ENCODE measurements at places on chromosomes 7 and 10.

DNA sequence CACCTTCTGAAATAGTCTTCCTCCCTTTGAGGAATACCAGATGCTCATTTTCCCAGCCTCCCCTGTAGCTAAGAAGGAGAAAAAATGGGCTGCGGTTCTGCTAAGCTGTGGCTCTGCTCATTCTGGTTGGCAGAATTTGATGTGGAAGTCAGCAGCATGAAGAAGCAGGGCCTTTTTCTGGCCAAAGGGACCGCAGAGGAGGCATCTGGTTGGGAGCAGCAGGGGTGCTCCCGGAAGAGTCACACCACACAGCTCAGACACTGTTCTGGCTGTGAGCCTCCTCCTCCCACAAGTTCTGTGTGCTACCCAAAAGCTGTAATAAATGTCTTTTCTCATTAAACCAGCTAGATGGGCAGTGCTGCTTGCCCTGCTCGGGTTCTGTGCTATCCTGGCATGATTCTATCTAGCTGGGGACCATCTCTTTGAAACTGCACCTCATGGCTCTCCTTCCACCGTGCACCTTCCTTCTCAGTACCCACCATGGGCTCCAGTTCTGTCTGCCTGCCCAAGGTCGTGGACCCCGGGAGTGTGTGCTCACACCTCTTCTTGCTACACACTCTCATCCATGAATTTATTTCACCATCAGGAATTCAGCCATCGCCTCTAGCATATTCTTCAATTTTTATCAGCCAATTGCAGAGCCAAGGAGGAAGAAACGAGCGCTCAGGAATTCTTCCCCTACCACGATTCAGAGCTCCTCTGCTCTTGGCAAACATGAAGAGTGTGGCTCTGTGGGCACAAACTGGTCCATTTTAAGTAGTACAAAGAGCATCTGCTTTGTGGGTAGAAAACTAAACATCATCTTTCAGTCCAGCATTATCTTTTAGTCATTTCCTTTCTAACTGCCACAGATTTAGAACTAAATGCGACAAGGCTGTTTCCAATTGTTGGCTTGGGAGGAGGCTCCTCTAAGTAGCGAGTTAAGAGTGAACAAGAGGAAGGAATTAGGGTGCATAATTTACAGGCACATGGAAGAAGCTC is 76.9 kb downstream of the FAM171A1 start:
- DNase-seq = no peak

DNA sequence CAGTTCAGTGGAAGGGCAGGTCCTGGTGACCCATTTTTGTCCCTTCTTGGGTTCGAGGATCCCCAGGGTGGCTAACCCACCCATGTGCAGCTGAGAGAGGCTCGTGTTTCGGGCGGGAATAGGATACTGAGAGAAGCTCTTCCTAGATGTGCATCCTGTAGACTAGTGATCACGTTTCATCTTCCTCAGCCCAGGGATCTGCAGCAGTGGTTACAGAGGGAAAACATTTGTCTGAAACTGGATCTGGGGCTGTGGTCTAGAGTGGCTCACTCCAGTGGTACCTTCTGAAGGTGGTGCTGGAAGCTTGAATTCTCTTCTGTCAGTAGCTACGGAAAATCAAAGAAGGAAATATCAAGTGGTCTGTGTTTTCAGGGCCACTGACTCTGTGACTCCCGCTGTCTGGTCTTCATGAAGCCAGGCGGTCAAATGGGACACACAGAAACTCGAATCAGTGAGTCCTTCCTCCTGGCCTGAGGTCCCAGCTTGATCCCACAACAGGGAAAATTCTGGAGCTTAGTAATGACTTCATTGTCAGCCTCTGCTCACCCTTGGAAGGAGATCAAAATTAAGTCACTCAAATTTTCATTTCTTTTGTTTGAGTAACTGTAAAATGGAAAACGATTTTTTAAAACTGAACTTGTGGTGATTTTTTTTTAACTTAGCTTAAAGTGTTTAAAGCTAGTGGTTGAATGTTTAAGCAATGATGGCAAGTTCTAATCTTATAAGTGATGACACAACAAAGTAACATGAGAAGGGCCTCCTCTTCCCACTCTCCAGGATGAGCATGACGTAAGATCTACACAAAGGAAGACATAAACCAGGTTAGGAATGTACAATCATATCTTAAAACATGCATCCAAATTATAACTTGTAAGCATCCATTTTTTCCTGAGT is 469.3 kb upstream of the KLF6 start:
- no peak for DNase-seq

DNA sequence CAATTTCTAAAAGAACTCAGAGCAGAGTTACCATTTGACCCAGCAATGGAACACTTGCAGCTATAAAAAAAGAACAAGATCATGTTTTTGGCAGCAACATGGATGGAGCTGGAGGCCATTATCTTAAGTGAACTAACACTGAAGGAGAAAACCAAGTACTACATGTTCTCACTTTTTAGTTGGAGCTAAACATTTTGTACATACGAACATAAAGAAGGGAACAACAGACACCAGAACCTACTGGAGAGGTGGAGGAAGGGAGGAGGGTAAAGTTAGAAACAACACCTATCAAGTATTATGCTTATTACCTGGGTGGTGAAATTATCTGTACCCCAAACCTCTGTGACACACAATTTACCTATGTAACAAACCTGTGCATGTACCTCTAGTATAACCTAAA is 329.5 kb downstream of the ATRNL1 start:
- no peak for DNase-seq

DNA sequence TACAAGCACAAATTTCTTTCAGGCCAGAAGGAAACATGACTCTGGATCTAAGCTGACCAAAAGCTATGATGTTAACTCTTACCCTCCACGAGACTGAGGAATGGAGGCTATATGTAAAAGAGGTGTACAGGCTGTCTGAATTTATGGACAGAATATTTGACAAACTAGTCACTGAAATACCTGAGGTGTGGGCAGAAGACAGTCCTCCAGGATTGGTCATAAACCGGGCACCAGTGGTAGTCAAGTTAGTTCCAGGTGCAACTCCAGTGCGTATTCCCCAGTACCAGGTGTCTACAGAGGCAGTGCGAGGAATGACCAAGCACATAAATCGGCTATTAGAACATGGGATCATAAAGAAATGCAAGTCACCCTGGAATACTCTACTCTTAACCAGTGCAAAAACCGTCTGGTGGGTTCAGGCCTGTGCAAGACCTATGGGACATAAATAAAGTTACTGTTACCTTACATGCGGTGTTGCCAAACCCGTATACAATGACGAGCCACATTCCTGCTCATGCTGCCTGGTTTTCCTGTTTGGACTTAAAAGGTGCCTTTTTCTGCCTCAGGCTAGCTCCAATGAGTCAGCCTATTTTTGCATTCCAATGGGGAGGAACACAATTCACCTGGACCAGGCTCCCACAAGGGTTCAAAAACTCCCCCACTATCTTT is 6.7 kb upstream of the CYREN start:
- no peak for DNase-seq

DNA sequence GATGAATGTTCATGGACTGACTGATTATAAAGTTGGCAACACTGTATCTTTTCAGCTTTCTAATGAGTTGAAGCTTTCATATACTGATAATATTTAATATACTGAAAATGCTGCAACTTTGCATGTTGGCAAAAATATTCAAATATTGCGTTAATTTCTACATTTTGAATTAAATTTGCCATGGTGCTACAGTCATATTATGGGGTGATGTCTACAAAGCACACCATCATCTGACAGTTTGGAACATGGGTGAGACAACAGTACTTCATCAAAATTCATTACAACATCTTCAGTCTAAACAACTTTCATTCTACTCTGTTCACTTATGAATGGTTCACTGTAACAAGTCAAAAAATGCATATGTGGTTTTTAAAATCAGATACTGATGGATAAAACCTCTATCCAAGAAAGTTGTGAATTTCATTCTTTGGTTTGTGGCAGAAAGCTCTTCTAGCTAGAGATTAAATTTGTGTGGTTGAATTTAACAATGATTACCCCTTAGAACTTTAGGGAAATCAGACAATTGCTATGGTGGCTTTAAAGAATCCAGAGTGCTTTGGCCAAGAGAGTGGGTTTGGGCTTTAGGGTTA is 136.4 kb downstream of the TMEM26 start:
- no peak for DNase-seq

- DNase-seq = no peak
Observed at GRCh38 chr10:44510379-44511115, 125.7 kb upstream of the CXCL12 start.

DNA sequence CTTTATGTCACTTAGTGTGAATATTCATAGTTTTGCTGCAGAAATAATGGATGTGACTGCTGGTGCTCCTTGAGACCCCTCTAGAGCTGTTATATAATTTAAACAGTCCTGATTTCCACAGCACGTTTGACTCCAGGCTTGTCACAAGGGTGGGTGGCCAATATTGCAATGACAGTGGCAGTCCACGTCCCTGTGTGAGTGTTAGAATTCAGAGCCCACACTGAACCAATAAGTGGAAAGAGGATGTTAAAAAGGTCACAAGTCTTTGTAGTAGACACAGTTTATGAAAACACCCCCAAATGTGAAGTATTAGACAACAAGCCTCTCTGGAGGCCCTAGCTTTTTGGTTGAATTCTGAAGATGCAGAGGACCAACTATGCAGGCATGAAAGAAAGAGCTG is 2.0 kb downstream of the PPP1R17 start:
- DNase-seq = no peak

GRCh38 chr10:114038819-114039218 is 4.8 kb upstream of the ADRB1 start:
- DNase-seq = no peak

GRCh38 chr7:50268990-50269389 is 35.5 kb upstream of the IKZF1 start:
- DNase-seq = no peak

- no peak for DNase-seq
Observed at GRCh38 chr7:129626896-129627295, 15.4 kb downstream of the NRF1 start.

GRCh38 chr7:33129806-33130153 is 416 bp downstream of the BBS9 start:
- no peak for DNase-seq

- DNase-seq = no peak
Observed at GRCh38 chr7:142200206-142200605, 57.7 kb downstream of the PRSS58 start.

DNA sequence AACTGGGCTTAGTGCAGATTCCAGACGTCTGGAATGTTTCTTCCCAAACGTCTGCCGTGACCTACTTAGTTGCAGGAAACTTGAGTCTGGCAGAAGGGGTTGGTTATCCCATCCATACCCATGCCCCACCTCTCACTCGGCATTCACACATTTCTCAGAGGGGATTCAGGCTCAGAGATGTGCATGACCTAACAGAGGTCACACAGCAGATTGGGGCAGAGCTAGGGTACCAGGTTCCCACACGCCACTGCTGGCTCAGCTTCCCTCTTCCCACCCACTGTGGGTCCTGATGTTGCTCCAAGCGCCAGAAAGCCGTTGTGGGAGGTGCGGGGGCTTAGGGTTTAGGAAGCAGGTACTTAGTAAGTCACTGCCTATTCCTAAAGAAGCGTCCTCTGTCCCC is 3.0 kb downstream of the UCMA start:
- DNase-seq = no peak

GRCh38 chr10:89120931-89121763 is 86.0 kb downstream of the CH25H start:
- no peak for DNase-seq

- no peak for DNase-seq
Observed at GRCh38 chr10:11353006-11353896, 258.2 kb downstream of the USP6NL start.

- DNase-seq = no peak
Observed at GRCh38 chr10:48382982-48383381, 76.5 kb downstream of the MAPK8 start.

DNA sequence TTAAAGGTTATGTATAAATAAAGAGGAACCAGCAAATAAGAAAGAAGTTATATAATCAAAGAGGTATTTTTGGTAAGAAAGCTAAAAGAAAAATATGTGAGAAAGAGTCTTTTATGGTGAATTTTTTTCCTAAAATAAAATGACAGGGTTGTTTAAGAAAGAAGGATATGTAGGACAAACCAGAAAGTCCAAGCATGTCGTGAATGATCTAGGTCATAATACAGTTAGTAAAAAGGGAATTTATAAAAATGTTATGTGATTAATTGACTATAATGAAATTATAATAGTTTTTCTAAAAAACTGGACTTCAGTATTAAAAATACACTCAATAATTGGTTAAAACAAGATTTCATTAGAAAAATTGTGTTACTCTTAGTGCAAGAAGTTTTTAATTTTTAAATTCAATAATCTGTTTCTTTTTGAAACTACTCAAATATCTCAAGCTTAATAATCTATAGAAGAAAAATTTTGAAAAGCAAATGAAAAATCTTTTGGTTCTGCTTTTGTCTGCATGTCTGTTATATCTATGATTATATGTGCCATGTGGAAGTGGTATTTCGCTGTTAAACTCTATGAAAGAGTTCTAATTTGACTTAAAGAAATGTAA is 23.3 kb downstream of the AVL9 start:
- DNase-seq = no peak

DNA sequence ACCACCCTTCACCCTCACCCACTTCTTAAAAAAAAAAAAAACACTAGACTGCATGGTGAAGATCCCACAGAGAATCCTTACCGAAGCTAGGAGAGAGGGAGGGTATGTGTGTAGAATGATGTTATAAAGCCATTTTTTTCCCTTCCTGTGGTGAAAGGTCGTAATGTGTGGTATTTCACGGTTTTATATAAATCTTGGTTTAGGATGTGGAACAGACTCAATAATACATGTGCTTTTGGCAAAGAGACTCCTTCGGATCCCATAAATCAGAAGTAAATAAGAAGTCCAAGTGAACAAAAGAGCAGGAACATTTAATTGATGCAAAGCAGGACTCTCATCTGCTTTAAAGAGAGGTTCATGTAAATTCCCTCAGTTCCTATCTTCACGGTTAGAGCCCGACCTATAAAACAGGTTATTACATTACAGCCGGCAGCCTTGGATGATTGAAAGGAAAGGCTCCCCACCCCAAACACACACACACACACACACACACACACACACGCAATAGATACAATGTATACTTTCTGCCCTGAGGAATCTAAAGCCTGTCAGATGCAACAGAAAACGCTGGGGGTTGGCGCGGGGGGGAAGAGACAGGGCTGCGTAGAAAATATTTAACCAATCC is 8.8 kb downstream of the DLX5 start:
- DNase-seq = no peak

DNA sequence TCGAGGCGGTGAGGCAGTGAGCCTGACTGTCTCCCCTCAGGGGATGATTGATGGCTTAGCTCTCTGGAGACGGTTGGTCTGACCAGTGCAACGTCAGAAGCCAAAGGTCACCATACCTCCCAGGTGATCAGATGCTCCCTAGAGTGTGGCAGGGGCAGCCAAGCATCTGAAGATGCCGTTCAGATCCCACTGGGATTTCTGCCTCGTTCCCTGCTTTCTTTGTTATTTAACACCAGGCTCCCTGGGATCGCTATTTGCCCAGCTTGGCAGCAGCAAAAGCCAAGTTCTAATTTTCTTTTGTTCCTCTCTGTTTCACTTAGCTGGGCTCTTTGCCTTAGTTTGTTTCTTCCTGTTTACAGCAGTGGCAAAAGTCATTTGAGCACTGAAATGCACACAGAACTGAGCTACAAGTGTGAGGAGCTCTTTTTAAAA is 53.5 kb upstream of the SVIL start:
- no peak for DNase-seq

- no peak for DNase-seq
Observed at GRCh38 chr10:107767185-107767584, 602.7 kb upstream of the SORCS1 start.

GRCh38 chr10:78316451-78316931 is 282.8 kb downstream of the RPS24 start:
- no peak for DNase-seq

- DNase-seq = no peak
Observed at GRCh38 chr10:94205396-94205831, 157.3 kb downstream of the NOC3L start.

- DNase-seq = no peak
Observed at GRCh38 chr10:48926764-48927540, 12.7 kb downstream of the LRRC18 start.

- DNase-seq = no peak
Observed at GRCh38 chr7:103059471-103059870, 15.1 kb downstream of the FBXL13 start.

All from CD4-positive, alpha-beta memory T cell (primary cell).